ENCODE measurements at places on chromosomes 3 and 15.

DNA sequence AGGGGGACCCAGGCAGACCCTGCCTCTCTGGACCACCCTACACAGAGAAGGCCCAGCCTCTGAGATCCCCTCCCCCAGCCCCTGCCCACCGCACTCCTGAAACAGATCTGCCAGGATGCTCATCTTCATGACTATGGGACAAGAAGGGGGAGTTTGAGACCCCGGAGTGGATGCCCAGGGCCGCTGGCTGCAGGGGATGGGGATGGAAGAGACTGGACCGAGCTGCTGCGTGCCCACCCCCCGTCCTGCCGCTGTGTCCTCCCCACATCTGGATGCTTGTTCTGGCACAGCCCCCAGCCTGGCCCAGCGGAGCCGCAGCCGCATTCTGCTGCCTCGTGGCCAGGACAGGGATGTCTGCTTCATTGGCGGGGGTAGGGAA, 30.3 kb upstream of the SEMA3F start:
- no peak for DNase-seq

DNA sequence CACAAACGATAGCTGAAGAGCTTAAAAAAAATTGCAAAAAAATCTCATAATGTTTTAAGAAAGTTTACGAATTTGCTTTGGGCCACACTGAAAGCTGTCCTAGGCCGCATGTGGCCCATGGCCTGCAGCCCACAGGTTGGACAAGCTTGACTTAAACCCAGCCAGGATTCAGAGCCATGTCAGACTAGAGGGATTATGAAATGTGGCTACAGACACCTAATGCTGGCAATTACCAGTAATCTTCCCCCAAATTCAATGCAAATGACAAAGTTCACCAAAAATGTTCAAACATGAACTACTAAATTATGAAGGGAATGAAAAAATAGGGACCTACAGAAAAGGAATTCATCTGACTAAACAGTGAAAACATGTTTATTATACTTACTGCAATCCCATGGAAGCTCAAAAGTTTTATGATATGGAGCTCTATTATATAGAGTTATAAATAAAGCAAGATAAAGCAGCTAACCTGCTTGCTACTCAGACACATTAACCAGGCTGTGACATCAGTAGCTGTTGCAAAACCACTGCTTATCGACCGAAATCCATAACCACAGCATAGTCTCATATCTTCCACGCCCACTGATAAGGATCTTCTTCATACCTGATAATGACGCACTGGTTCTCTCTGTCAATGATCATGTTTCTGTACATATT, 49.2 kb downstream of the LDHAL6B start:
- DNase-seq = no peak

- no peak for DNase-seq
Observed at GRCh38 chr3:18853269-18853668, 295.0 kb upstream of the KCNH8 start.

- no peak for DNase-seq
Observed at GRCh38 chr3:13801361-13802204, 78.3 kb downstream of the WNT7A start.

DNA sequence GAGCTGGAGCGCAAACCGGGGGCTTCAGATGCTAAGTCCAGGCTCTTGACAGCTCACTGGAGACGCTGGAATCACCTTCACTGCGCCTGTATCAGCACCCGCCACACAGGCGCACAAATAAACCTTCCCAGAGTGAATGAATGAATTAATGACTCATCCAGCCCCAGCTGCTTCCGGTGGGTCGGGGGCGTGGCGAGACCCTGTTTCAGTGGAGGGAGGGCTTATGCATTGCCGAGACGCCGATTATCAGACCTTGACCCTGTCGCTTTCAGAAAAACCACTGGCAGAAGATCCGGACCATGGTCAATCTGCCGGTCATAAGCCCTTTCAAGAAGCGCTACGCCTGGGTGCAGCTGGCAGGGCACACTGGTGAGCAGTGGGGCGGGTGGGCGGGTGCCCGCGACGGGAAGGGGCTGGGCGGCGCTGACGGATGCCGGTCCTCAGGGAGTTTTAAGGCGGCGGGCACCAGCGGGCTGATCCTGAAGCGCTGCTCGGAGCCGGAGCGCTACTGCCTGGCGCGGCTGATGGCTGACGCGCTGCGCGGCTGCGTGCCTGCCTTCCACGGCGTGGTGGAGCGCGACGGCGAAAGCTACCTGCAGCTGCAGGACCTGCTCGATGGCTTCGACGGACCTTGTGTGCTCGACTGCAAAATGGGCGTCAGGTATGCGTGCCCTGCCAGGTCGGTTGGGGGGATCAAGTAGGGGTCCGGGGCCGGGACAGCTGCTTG, 7.7 kb downstream of the ITPKA start:
- no peak for DNase-seq
